ENCODE measurements at places on chromosomes 12 and 14. TPM values are rescaled to one million over a fixed set of nuclear protein-coding genes. Genes with fewer than 3 reads are reported as not detected.

The TPPP2 gene
- not detected for total RNA-seq

DNA sequence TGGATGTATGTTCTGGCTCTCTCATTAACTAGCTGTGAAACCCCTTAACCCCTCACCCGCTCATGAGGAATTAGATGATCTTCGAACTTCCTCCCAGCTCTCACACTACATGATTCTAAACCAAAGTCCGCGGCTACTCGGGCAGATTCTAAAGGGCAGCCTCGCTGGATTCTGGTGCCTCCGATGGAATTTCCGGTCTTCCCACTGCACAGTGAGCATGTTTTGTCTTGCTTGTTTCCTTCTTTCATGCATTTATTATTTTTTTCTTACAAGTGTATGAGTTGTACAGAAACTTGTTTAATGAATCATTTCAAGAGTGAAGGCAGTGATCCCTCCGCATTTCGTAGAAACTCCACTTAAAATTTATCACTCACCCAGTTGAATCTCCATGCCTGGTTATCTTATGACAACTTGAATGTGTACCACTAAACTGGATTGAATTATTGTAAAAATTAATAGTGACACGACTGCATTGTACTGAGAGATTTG lies 4.5 kb upstream of the HCAR3 start:
- H3K4me3 ChIP-seq = no peak overlapping the region
- H3K27ac ChIP-seq = peak overlapping the region; percentile 63
- no peaks in the 10 kb centered on the region for H3K36me3 ChIP-seq
- H3K4me1 ChIP-seq = peaks cover 8% of the 10 kb centered on the region
- no peaks in the 10 kb centered on the region for H3K27me3 ChIP-seq

DNA sequence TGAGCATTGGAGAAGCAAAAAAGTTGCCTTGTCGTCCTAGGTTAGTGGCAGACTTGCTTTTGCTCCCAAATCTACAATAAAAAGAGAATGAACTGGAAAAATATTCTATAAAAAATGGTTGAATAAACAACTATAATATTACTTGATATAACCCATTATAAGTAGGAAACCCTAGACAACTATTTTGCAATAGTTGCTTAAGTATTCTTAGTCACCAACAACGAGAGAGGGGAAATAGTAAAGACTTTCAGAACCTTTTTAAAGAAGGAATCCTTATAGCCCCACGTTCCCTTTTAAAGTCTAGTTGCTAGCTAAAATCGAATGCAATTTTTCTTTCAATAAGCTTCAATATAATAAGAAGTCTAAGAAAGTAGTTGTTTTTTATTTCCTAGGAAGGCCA lies 17.5 kb downstream of the AQP6 start:
- no peaks in the 10 kb centered on the region for H3K27me3 ChIP-seq
- H3K36me3 ChIP-seq = peaks cover 29% of the 10 kb centered on the region
- no peak overlapping the region for H3K4me3 ChIP-seq
- H3K4me1 ChIP-seq = no peaks in the 10 kb centered on the region
- no peak for DNase-seq

DNA sequence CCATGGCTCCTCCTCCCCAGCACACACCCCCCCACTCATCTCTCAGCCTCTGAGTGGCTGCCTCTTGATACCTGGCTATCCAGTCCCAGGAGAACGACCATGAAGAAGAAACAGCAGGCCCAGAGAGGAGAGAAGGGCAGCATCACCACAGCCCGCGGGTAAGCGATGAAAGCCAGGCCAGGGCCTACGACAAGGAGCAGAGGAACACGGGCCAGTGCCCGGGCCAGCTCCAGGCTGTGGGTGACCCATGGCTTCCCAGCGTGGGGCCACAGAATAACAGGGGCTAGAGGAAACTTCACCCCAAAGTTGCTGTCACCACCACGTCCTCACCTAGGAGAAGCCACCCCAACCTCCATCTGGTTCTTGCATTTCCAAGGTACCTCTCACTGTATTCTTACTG lies 10.4 kb upstream of the SLC6A12 start:
- peaks cover 22% of the 10 kb centered on the region for H3K27me3 ChIP-seq
- H3K36me3 ChIP-seq = no peaks in the 10 kb centered on the region
- H3K4me1 ChIP-seq = no peaks in the 10 kb centered on the region
- no peak overlapping the region for H3K4me3 ChIP-seq

DNA sequence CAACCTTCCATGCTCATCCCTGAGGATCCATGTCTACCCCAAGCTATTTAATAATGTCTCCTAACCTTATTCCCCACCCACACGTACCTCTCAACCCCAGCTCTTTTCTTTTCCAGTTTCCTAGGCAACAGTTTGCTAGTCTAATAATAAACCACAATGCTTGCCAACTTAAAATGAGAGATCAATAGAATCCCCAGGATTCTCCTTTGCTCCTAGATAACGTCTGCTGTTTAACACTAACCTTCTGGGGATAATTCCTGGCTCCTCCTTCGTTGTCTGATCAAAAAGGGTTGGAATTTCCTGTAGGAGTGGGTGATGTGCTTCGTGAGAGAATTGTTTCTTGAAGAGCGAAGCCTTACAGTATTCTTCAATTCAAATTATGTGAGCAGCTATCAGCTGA lies 42.2 kb upstream of the DBX2 start:
- no peak for DNase-seq
- no peaks in the 10 kb centered on the region for H3K27me3 ChIP-seq
- no peak overlapping the region for H3K27ac ChIP-seq
- no peak overlapping the region for H3K4me3 ChIP-seq

DNA sequence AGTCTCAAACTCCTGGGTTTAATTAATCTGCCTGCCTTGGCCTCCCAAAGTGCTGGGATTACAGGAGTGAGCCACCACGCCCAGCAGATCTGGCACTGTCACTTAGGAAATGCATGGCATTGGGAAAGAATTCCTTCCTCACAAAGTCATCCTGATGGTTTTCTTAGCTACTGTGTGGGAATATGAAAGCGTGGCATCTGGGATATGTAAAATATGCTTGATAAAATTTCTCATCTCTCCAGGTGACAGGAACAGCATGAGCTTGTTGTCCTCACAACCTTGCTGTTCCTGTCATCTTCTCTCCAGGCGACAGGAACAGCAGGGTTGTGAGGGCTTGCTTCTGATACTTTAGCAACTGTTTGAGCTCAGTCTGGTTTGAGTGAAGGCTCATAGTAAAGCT lies 16.1 kb upstream of the AICDA start:
- H3K4me3 ChIP-seq = no peak overlapping the region
- DNase-seq = peak; percentile 25
- H3K36me3 ChIP-seq = no peaks in the 10 kb centered on the region
- H3K27me3 ChIP-seq = no peaks in the 10 kb centered on the region
- H3K4me1 ChIP-seq = peaks cover 6% of the 10 kb centered on the region

The JPH4 gene
- 1.1 TPM for total RNA-seq

DNA sequence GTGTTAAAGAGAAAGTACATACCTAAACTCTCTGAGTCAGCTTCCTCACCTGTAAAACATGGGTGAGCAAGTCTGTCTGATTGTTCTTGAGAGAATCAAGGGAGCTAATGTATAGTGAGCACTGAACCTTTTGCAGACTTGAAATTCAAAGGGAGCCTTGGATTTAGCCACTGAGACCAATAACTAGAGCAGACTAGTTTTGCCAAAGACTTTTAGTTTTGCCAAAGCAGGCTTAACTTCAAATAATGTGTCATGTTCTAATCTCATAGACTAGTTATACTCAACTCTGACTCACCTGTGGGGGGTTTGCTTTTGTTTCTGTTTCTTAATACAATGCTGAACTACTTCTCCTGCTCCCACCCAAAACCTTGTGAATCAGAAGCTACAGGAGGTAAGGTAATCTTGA lies 123.7 kb downstream of the SLC25A21 start:
- H3K27me3 ChIP-seq = no peaks in the 10 kb centered on the region
- peaks cover 22% of the 10 kb centered on the region for H3K4me1 ChIP-seq
- no peak overlapping the region for H3K4me3 ChIP-seq
- DNase-seq = peak; percentile 73
- H3K27ac ChIP-seq = peak overlapping the region; percentile 3
- H3K36me3 ChIP-seq = no peaks in the 10 kb centered on the region

DNA sequence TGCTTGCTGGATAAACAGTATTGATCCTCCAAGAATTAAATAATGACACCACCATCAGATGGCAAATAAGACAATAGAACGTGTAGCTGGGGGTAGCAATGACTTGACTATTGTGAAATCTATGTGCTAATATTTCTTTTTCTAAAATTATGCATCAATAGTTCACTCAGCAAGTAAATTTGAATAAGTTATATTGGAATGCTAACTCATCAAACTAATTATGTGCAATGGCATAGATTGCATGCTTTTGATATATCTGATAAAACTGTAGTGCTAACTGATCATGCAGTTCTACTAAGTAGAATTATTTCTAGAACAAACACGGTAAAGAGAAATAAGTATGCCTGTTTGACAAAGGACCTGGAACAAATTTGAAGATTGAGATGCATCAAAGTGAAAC lies 474.4 kb downstream of the NOVA1 start:
- no peak for DNase-seq
- no peaks in the 10 kb centered on the region for H3K36me3 ChIP-seq
- H3K27ac ChIP-seq = no peak overlapping the region
- H3K27me3 ChIP-seq = no peaks in the 10 kb centered on the region
- H3K4me1 ChIP-seq = no peaks in the 10 kb centered on the region

DNA sequence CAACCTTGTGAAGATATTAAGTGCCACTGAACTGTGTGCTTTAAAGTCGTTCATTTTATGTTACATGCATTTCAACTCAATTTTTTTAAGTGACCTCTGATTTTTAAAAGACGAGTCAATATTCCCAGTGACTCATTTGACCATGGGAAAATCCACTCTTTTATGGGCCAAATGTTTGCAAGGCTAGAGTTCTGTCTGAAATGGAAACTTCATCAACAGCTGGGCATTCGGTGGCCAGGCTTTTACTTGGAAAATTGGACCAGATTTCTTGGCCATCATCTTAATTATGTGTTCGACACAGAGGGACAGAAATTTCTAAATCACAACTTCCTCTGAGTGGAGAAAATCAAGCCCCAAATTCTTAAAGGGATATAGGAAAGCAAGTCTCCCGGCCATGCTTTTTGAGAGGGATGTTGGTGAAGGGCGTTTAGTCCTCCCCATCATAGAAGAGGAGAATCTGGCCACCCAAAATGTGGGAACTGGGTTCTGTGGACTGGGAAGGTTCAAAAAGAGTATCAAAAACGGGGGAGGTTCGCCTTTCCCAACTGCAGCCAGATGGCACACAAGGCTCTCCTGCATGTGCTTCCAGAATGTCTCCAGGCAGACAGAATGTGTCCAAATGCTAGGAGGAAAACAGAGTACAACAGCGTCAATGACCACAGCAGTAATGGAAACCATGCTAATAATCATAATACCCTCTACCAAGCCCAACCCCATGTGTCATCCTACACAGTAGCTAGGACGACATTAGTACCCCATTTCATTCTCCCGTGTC lies 40.9 kb upstream of the FZD10 start:
- no peak for DNase-seq
- H3K36me3 ChIP-seq = no peaks in the 10 kb centered on the region
- no peaks in the 10 kb centered on the region for H3K4me1 ChIP-seq
- H3K27me3 ChIP-seq = no peaks in the 10 kb centered on the region
- H3K4me3 ChIP-seq = no peak overlapping the region

The PTCSC3 gene
- not detected for total RNA-seq

DNA sequence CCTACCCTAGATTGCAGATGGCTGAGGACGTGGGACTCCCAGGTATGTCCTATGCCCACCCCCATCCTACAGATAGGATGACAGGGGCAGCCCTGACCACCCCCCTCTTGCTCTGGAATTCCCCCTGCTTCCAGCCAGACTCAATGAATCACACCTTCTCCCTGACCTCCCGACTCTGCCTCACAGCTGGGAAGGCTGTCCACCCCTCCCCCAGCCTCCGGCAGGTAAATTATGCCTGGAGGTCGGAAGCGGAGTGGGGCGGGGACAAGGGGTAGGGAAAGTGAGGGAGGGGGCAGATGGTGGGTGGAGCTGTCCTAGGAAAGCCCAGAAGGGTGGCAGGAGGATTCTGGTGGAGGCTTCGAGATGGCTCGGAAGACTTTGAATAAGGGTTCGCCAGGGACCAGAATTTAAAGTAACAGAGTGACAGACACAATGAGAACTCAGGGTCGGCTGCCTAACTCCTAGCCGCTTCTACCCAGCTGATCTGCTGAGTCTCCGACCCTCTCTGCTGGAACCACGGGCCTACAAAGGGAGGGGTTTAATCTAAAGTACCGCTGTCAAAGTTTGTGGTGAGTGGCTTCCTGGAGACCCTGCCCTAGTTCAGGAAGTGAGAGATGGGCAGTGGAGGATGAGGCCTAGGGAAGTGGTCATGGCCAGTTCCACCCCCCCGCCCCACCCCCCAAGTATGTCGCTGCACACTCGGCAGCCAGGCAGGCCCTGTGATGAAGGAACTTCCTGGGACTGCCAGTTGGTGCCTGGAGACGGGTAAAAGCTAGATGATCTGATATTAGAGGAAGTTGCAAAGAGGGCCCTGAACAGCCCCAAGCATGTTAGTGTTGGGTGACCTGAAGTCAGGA lies 4.2 kb downstream of the PLEKHG3 start:
- DNase-seq = peak; percentile 64
- peaks cover 50% of the 10 kb centered on the region for H3K4me1 ChIP-seq
- H3K27ac ChIP-seq = peak overlapping the region; percentile 87

DNA sequence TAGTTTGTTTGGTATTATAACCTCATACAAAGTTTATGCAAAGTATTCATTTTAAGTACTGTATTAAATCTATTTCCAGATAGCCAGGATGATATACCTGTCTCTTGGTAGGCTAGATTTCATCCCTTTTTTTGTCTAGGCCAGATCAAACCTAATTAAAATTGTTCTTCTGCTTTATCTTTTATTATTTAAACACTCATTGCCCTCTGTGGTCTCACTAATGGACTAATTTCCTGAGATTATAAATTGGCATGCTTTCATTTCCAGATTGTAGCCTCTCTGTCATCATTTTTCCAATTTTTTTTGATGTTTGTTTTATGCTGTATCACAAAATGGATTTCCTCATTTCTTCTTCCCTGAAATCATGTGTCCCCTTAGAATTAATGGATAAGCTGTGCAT lies 85.6 kb upstream of the TMEM263 start:
- no peaks in the 10 kb centered on the region for H3K27me3 ChIP-seq
- no peak overlapping the region for H3K27ac ChIP-seq
- no peak for DNase-seq
- peaks cover 5% of the 10 kb centered on the region for H3K36me3 ChIP-seq
- no peaks in the 10 kb centered on the region for H3K4me1 ChIP-seq

The LRTM2 gene
- not detected for total RNA-seq

The GPR132 gene
- 2.2 TPM for total RNA-seq

GRCh38 chr14:21053184-21054122 lies 4.2 kb upstream of the RNASE8 start:
- no peaks in the 10 kb centered on the region for H3K36me3 ChIP-seq
- H3K4me3 ChIP-seq = no peak overlapping the region
- H3K27ac ChIP-seq = no peak overlapping the region
- DNase-seq = no peak

- no peaks in the 10 kb centered on the region for H3K27me3 ChIP-seq
- H3K27ac ChIP-seq = no peak overlapping the region
- no peak overlapping the region for H3K4me3 ChIP-seq
- peak; percentile 43 for DNase-seq
Measured at GRCh38 chr12:45613296-45613695, 116.2 kb upstream of the ARID2 start.
